Activated T-helper 1 cell treated with Interleukin-2 at 50 U/mL for 16 hours (primary cell): ENCODE measurements at places on chromosomes 7 and 10.

DNA sequence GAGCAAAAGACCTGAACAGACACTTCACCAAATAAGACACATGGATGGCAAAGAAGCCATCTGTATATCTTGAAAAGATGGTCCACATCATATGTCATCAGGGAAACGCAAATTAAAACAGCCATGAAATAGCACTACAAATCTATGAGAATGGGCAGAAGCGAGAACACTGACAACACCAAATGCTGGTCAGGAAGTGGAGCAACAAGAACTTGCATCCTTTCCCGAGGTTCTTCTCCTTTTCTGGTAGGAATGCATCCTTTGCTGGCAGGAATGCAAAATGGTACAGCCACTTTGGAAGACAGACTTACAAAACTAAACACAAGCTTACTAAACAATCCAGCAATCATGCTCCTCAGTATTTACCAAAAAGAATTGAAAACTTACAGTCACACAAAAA is 60.0 kb downstream of the PIK3AP1 start:
- no peak for DNase-seq

DNA sequence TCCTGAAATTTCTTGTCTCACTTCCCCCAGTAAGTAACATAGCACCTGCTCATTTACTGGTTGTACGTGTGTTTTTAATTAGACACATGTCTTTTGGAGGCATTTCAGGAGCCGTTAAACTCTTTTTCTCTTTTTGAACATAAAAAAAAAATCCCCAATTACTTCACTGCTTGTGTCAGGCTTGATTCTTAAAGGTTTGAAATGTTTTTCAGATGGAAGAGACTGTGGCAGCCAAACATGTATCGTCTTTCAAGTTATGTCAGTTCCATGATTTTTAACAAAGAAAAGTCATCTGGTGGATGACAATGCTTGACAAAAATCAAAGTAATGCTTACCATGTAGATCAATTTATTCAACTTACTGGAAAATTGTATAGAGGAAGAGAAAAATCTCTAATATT is 585.8 kb downstream of the GATA3 start:
- DNase-seq: no peak

DNA sequence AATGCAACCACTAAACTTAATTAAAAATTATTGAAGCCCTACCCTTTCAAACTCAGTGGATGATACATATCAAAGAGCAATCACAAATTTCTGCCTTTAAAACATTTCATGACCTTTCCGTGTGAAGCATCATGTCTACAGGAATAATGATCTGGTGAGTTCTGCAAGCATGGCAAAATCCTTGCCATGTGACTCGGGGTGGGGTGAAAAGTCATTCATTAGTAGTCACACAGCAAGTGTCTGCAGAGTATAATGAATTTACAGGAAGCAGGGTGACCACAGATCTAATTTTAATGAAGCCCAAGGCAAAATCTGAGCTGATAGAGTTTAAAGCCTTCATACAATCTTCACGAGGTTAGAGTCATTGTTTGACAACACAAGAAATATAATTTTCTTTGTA is 351.9 kb downstream of the THSD7A start:
- DNase-seq: no peak

GRCh38 chr7:115933471-115933870 is 97.1 kb downstream of the TFEC start:
- no peak for DNase-seq

- no peak for DNase-seq
Measured at GRCh38 chr10:87092861-87093631, 1.6 kb downstream of the GLUD1 start.

GRCh38 chr10:126158133-126158892 is 230.0 kb downstream of the ADAM12 start:
- DNase-seq: no peak

DNA sequence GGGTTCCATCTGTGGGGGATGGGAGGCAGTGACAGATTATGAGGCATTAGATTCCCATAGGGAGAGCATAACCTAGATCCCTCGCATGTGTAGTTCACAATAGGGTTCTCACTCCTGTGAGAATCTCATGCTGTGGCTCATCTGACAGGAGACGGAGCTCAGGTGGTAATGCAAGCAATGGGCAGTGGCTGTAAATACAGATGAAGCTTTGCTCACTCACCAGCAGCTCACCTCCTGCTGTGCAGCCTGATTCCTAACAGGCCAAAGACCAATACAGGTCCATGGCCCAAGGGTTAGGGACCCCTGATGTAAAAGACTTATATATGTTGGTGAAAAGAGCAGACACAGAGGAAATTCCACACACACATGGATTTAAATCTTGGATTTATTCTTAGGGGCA is 370.2 kb downstream of the NRG3 start:
- no peak for DNase-seq

DNA sequence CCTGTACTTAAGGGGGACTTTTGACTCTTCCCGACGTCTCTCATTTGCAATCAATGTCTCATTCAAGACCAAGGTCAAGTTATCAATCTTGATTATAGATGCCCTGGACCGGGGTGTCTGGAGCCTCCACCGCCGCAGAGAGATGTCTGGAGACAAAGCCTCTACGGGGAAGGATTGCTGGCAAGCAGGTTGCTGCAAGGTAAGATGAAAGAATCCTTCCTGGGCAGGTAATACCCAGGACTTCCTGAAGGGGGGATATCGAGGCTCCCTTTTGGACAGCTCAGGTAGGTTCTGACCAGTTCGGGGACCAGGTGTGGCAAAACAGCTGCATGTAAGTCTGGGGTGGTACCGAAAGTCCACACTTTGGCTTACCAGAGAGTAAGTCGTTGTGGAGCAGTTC is 12.5 kb upstream of the CUX1 start:
- DNase-seq: no peak

DNA sequence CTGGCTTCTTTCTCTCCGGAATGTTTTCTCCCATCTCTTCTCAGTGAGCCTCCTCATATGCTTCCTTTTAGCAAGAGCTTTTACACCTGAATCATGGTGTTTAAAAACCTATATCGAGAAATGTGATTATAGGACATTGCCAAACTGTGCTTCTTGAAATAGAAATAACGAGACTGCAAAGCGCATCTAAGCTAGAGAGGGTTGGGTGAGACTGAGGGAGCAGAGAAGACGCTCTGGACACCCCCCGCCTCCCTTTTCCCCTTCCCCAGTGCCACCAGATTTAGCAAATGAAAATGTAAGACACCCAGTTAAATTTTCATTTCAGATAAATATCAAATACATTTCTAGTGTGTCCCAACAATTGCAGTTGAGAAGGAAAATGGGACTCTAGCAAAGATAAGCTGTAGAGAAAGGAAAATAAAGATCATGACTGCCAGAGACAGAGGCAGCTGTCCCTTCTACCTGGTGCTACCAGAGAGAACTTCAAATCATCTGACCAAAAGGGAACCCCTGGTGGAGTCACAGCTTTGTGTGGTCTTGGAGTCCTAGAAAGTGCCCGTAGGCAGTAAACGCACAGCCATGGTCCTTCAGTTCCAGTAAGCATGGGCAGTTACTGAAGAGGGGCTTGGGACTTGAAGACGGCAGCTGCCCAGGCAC is 14.6 kb downstream of the GSDME start:
- DNase-seq: no peak

GRCh38 chr7:127504715-127505114 is 80.7 kb downstream of the GCC1 start:
- no peak for DNase-seq

GRCh38 chr10:59090817-59091622 is 85.4 kb upstream of the PHYHIPL start:
- DNase-seq: no peak

- DNase-seq: no peak
Measured at GRCh38 chr7:18754766-18755165, 259.2 kb downstream of the HDAC9 start.
